Left kidney (tissue), 8 donors: ENCODE measurements at places on chromosomes 7 and 10. TPM values are rescaled to one million over a fixed set of nuclear protein-coding genes. Genes with fewer than 3 reads are reported as not detected.

DNA sequence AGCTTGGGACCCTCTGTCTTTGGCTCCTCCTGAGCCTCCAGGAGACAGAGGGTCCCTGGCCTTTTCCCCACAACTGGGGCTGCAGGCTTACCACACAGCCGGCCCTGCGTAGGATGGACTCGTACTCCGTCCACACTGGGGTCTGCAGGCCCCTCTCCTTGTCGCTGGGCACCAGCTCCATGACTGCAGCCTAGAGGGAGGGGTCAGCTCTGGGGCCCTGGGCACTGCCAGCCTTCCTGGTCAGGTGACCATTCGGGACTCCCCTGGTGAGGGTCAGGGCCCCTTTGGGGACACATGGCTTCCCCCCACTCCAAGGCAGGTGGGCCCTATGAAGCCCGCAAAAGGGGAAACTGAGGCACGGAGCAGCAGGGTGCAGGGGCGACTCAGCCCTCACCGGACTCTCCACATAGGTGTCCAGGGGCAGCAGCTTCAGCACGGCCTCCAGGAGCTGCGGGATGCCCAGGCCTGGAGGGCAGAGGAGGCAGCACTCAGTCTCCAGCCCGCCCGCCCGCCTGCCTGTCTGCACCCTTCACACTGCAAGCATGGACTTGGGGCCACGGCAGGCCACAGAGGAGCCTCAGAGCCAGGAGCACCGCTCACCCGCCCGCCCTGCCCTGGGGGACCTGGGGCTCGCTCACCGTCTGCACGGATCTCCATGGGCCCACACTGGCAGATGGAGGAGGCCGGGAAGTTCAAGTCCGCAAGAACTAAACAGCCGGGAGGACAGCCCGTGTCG, 1.1 kb downstream of the FUOM start:
- no peak for DNase-seq

- no peak for DNase-seq
Observed at GRCh38 chr7:117875566-117875965, 2.3 kb upstream of the CTTNBP2 start.

DNA sequence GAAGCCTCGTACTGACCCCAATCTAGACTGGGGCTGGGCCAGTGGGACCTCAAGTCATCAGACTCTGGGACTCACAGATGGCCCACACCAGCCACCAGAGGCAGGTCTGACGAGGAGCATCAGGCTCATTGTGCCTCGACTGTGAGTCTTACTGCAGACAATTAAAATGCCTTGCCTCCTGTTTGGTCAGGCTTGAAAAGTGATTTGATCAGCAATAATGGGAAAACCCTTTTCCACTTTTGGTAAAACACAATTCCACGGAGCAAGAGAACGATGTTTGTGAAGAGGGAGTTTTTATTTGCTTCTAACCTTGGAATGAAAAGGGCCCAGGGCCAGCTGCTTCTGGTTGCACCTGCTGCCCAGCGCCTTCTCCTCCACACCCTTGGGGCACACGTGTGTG, 43.9 kb downstream of the C10orf143 start:
- no peak for DNase-seq

OR13A1 gene
- 0.08 TPM for polyA plus RNA-seq
